Astrocyte (in vitro differentiated cells and primary cell): ENCODE measurements at places on chromosomes 5 and 9.

- peak; percentile 67 for DNase-seq
These were observed 341.1 kb downstream of the ZSWIM6 start for GRCh38 chr5:61673007-61673735.

GRCh38 chr5:176521699-176522263 lies 15.4 kb downstream of the RNF44 start:
- DNase-seq = no peak

GRCh38 chr5:95788493-95788892 lies 34.0 kb downstream of the GLRX start:
- DNase-seq = no peak

DNA sequence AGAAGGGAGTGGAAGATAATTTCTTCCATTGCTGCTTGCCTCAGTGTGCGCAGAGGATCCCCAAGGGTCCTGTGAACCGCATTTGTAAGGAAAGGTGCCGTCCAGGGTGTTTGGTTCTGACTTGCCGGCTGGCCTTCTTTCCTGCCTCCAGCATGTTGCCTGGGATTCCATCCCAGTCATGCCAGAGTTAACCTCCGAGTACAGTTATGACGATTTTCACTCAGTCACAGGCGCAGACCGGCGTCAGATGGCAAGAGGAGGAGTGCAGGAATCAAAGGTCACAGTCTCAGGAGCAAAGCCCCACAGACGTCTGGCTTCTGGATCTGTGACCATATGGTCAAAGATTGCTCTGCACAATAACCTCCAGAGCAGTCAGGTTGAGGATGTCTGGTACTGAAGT lies 5.9 kb upstream of the GADD45G start:
- no peak for DNase-seq

GRCh38 chr5:145629047-145629446 lies 206.1 kb downstream of the PRELID2 start:
- no peak for DNase-seq

GRCh38 chr5:160749682-160750081 lies 102.3 kb downstream of the ATP10B start:
- no peak for DNase-seq

DNA sequence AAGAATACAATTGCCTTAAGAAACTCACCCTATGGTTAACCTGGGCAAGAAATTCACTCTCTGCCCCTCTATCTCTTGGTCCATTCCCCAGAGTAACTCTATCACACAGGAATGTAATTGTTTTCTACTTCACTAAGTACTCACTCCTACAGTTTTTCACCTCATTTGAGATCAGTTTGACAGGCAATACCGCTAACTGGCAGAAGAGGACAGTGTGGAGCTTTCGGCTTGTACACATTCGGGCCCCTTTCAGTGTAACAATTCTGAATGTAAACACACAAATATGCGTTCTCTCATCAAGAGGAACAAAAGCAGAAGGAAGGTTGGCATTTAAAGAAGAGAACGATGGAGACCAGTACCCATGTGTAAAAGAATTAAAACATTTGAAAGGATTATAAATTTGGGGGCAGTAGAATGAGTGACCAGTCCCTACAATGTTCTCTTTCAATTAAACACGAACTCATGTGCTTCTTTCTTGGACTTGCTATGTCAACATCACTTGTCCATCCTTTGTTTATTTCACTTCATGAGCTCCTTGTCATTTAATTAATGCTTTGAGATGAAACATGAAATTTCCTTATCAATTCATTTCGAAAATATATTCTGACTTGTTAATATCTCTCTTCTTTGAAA lies 188.5 kb upstream of the GRAMD2B start:
- DNase-seq = peak; percentile 18

- no peak for DNase-seq
These were observed 220.2 kb downstream of the EFNA5 start for GRCh38 chr5:107450531-107450930.

GRCh38 chr9:123337971-123338370 lies 18.0 kb upstream of the CRB2 start:
- DNase-seq = no peak

- DNase-seq = no peak
These were observed 56.7 kb upstream of the NAA35 start for GRCh38 chr9:85884256-85884655.

GRCh38 chr9:129291041-129291501 lies 113.0 kb upstream of the IER5L start:
- no peak for DNase-seq

GRCh38 chr9:11966786-11967185 lies 726.4 kb upstream of the TYRP1 start:
- no peak for DNase-seq

- DNase-seq = no peak
These were observed 75.2 kb downstream of the PHF2 start for GRCh38 chr9:93651521-93651950.

- DNase-seq = no peak
These were observed 29.8 kb downstream of the TCF7 start for GRCh38 chr5:134143944-134144941.
